Activated T-cell treated with anti-CD3 and anti-CD28 coated beads, Interleukin-2, amount 50 U/mL, for 72 hours (primary cell): ENCODE measurements at places on chromosomes 3 and 15.
A peak's percentile ranks its signal among the peaks of the same experiment; 100 is the strongest.

DNA sequence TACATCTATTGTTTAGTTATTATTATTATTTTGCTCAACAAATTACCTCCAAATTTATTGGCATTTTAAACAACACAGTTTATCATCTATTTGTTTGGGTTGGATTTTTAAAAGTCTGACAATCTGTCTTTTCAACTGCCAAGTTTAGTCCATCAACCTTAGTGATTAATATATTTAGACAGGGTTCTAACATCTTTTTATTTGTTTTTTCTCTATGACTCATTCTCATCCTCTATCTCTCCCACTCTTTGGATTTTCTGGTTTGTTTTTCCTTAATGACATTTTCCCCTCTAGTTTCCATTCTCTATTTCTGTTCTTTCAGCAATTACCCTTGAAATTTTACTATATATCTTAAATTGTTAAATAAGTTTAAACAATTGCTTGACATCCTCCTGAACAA lies 41.9 kb downstream of the EMC4 start:
- no peaks in the 10 kb centered on the region for H3K27me3 ChIP-seq
- H3K27ac ChIP-seq: no peak overlapping the region
- H3K4me1 ChIP-seq: peaks cover 15% of the 10 kb centered on the region
- peaks cover 8% of the 10 kb centered on the region for H3K36me3 ChIP-seq
- no peak for DNase-seq
- no peak overlapping the region for H3K4me3 ChIP-seq

- H3K36me3 ChIP-seq: no peaks in the 10 kb centered on the region
- no peaks in the 10 kb centered on the region for H3K4me1 ChIP-seq
- H3K4me3 ChIP-seq: no peak overlapping the region
- peaks cover 50% of the 10 kb centered on the region for H3K27me3 ChIP-seq
- H3K27ac ChIP-seq: no peak overlapping the region
Measured at GRCh38 chr15:61106044-61106834, 122.9 kb downstream of the RORA start.

DNA sequence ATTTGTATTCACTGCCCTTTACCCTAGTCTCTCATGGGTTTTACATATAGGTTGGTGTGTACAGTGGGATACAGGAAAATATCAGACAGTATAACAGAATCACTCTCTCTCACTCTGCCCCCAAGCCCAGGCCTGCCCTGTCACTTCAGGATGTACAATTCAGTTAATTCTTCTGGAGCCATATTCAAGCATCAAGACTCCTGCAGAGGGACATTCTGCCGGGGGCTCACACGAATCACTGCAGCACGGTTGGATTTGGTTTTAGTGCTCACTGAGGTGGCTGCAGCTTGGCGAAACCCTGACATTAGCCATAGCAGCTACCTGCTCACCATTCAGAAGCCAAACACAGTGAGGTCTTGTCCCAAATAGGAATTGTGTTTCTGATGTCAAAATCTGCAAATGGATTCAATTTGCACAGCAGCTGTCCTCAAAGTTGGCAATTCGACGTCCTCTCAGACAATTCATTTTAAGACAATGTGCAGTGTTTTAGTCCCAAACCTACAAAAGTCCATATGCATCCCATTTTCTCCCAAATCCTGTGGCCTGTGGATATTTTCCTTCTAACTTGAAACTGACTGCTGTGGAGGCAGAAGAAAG lies 82.9 kb downstream of the CHSY1 start:
- DNase-seq: no peak
- H3K4me3 ChIP-seq: peak overlapping the region; percentile 36
- peaks cover 30% of the 10 kb centered on the region for H3K36me3 ChIP-seq
- peak overlapping the region; percentile 33 for H3K27ac ChIP-seq
- peaks cover 38% of the 10 kb centered on the region for H3K4me1 ChIP-seq

GRCh38 chr15:79881668-79882067 lies 15.1 kb downstream of the MTHFS start:
- H3K27me3 ChIP-seq: no peaks in the 10 kb centered on the region
- peaks cover 11% of the 10 kb centered on the region for H3K4me1 ChIP-seq
- H3K36me3 ChIP-seq: peaks cover 31% of the 10 kb centered on the region
- no peak overlapping the region for H3K4me3 ChIP-seq

GRCh38 chr3:184942735-184943134 lies 130.8 kb downstream of the VPS8 start:
- no peak overlapping the region for H3K4me3 ChIP-seq
- H3K27me3 ChIP-seq: no peaks in the 10 kb centered on the region
- DNase-seq: no peak
- no peak overlapping the region for H3K27ac ChIP-seq
- no peaks in the 10 kb centered on the region for H3K4me1 ChIP-seq
